Stimulated activated CD4-positive, alpha-beta T cell treated with anti-CD3 and anti-CD28 coated beads, Interleukin-1b, Interleukin-23, amount 100 ng/mL, for 1 hour (primary cell): ENCODE measurements at places on chromosomes 16 and 17.

DNA sequence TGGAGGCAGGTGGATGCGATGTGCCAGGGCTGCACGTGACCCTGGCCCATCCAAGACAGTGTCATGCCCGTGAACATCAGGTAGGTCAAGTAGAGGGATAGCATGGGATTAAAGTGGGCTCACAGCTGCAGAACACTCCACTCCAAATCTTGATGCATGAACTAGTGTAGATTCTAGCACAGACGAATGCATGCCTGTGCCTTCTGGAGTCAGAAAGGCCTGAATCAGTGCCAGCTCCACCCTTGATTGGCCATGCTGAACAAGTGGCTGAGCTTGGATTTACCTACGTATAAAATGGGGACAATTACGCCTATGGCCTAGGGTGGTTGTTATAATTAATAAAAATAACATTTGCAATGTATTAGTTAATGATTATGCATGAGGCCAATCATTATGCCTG lies 10.6 kb downstream of the IRX3 start:
- DNase-seq, result no peak

DNA sequence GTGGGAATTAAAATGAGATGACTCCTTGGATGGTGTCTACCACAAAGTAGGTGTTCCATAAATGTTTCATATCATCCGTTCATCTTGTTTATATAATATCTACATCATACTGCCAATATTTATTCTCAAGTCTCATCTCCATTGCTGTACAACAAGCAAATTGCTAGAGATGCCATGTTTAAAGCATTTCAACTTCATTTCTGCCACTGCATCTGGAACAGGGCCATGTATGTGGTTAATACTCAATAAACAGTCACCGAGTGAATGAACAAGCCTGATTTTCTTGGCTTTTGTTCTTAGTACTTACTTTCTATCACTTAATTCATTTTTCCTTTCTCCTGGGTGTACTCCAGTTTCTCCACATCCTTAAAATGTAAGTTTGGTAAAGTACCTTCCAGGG lies 107.6 kb downstream of the KCNJ2 start:
- no peak for DNase-seq

- no peak for DNase-seq
Observed at GRCh38 chr16:57319646-57320045, 35.2 kb upstream of the PLLP start.

GRCh38 chr17:80361495-80362220 lies 53.3 kb upstream of the ENDOV start:
- DNase-seq, result no peak

GRCh38 chr17:72107100-72107499 lies 13.7 kb upstream of the SOX9 start:
- no peak for DNase-seq

DNA sequence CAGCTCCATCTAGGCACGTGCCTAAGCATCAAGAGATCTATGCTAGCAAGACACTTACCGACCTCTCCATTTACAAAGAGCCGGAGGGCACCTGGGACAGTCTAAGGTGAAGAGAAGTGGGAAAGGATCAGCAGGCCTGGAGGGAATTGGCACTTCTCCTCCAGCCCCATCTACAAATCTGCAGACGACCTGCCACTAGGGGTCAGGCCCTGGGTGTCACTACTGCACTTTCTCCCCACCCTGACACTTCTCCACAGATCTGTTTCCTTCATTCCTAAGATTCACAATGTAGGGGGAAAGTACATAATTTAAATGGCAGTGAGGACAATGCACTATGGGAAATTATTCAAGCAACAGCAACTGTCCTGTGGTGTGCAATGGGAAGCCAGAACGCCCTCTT lies 8.1 kb downstream of the MKS1 start:
- no peak for DNase-seq

GRCh38 chr16:81096715-81097208 lies 567 bp upstream of the GCSH start:
- no peak for DNase-seq

- DNase-seq, result no peak
Observed at GRCh38 chr17:82838386-82839063, 1.3 kb downstream of the ZNF750 start.

DNA sequence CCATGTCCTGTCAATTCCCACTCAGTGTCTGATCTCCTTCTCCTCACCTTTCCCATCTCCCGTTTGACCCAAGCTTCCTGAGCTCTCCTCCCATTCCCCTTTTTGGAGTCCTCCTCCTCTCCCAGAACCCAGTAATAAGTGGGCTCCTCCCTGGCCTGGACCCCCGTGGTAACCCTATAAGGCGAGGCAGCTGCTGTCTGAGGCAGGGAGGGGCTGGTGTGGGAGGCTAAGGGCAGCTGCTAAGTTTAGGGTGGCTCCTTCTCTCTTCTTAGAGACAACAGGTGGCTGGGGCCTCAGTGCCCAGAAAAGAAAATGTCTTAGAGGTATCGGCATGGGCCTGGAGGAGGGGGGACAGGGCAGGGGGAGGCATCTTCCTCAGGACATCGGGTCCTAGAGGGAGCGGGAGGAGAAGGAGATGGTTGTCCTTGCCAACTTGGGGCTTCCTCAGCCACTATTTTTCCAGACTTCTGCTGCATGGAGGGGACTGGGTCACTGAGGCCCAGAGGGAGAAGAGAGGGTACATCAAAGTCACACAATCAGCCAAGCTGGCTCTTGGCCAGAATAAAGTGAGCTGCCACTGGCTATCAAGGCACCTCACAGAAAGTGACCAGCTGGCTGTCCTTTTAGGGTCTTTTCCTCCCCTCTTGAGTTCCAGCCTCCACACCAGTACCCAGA lies 1.9 kb upstream of the TBC1D10B start:
- no peak for DNase-seq

DNA sequence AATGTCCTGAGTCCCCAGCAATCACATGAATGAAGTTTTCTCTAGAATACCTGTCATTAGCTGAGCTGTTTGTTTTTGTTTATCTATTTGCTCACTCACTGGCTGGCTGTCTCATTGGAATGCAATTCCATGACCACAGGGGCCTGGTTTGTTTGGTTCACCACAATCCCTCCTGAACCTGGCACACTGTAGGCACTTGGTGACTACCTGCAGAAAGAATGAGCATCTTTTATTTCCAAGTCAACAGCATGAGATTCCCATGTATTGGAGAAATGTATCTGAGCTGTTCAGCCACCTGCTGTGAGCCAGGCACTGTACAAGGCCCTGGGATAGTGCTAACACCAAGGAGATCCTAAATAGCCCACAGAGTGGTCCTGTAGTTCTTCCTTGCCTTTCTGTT lies 345.1 kb downstream of the XYLT1 start:
- no peak for DNase-seq

DNA sequence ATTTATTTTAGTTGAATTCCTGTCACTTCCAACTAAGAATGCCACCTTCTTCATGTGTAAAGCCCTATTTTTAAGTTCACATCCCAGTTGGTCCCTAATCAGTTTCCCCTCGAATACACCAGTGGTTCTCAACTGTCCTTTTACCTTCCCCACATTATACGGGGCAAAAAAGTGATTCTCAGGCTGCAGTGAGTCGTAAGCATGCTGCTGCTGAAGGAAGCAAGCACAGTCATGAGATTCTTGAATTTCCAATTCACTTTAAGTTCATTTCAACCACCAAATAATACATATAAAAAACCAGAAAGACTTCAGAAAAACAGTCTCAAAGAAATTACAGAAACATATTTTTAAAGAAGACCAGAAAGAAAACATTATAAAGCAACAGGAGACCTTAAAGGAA lies 47.9 kb downstream of the UBE2G1 start:
- no peak for DNase-seq

DNA sequence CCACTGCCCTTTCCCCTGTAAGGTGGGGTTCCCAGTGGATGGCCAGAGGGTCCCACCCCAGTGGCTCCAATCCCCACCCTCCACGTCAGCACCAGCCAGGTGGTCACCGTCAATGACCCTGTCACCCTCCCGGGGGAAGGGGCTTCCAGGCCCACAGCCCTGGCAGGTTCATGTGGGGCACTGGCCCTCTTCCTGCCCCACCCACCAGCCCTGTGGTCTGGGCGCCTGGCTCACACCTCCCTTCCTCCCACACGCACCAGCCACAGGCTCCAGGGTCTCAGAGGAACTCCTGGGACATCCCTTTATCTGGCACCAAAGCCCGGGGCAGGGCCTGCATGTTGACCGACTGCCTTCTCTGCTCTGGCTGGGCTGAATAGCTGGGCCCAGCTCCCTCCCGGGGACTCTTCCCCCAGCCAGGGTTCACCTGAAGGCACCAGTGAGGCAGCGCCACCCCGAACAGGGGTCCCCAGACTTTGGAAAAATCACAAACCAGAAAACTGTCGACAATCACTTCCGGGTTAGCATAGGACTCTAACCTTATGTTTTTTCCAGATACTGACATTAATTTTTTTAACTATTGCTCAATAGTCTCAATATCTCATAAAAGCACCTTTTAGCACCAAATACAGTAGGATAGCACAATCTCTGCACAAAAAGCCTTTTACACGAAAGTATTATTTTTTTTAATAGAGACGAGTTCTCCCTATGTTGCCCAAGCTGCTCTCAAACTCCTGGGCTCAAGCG lies 21.9 kb upstream of the ZC3H18 start:
- no peak for DNase-seq

DNA sequence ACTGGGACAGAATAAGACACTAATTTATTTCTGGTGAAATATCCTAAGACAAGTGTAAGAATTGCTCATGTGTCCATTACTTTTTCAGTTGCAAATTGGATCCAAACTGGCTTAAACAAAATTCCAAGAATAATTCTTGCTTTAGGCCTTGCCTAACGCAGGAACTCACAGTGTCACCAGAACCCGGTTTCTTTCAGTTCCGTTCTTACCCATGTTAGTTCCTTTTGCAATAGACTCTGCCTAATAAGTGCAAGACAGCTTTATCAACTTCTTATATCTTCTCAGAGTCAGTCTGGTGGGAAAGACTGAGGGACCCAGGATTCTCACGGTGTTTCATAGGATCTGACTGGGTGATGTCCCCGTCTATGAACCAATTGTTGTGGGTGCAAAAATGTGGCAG lies 24.7 kb downstream of the GDE1 start:
- DNase-seq, result no peak

DNA sequence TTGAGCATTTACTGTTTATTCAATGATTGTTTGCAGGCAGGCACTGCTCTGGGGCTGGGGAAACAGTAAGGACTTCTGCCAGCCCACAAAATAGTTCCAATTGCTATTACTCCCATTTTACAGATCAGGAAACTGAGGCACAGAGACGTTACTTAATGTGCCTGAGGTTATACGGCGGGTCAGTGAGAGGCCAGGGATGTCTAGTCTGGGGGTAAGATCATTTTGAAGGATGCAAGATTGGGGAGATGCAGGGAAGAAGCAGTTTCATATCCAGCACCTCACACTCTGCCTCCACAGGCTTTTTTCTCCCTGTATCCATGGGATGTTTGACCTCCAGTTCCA lies 46.5 kb downstream of the ABAT start:
- DNase-seq, result no peak

GRCh38 chr17:51857052-51857597 lies 301.4 kb downstream of the CA10 start:
- DNase-seq, result no peak

DNA sequence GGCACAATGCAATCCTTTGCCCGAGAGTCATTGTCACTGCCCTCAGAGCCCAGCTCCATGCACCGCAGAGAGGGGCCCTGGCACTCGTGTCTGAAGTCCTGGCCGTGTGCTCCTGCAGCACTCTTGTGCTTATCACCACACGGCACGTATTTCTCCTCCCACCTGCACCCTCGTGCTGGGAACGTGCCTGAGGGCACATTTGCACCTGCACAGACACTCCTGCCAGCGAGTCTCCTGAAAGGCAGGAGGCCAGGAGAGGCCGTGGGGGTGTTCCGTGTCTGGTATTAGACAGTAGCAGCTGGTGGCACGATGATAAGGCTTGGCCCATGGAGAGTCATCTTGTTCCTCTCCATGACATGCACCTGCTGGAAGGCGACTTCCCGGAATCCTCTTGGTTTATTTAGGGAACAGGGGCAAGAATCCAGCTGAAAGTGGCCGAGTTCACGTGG lies 3.4 kb upstream of the ACSF3 start:
- no peak for DNase-seq

- no peak for DNase-seq
Observed at GRCh38 chr16:1310832-1311200, 1.4 kb downstream of the UBE2I start.

DNA sequence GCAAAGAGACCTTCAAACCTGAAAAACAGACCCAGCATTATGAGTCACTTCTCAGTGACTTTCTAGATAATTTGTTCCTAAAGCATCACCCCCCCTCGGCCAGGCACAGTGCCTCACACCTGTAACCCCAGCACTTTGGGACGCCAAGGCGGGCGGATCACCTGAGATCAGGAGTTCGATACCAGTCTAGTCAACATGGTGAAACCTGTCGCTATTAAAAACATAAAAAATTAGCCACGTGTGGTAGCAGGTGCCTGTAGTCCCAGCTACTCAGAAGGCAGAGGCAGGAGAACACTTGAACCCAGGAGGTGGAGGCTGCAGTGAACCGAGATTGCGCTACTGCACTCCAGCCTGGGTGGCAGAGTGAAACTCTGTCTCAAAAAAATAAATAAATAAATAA lies 24.3 kb upstream of the RNPS1 start:
- no peak for DNase-seq

DNA sequence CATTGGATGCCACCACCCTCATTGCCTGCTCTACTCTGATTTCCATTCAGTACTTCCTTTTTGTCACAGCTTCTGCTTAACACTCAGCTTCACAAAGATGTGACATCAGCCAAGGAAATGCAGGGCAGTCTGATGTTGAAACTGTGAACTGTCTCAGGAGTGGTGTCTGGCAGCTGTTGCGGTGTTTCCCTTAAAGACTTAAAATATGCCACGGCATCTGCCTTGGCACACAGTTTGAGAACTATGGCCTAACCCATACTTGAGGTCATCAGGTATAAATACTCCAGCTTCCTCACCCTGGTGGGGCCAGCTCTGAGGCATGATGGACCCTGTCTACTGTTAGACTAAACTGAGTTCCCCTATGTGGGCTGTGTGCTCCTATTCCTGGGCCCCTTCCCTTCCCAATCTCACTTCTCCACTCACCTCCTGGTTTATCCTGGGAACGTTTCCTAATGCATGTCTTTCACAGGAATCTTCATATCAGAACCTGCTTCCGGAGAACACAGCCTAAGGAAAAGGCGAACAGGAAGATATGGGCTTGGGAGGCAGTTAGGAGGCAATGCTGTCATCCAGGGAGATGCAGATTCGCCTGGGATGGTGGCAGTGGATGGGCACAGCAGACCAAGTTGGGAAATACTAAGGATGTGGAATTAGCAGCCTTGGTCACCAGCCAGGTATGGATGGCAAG lies 96.5 kb downstream of the WSCD1 start:
- DNase-seq, result no peak

- DNase-seq, result no peak
Observed at GRCh38 chr17:74875977-74876593, 3.3 kb upstream of the FDXR start.

- DNase-seq, result no peak
Observed at GRCh38 chr16:11252482-11252931, 3.5 kb downstream of the SOCS1 start.
